ENCODE measurements at places on chromosomes 16 and 17.

DNA sequence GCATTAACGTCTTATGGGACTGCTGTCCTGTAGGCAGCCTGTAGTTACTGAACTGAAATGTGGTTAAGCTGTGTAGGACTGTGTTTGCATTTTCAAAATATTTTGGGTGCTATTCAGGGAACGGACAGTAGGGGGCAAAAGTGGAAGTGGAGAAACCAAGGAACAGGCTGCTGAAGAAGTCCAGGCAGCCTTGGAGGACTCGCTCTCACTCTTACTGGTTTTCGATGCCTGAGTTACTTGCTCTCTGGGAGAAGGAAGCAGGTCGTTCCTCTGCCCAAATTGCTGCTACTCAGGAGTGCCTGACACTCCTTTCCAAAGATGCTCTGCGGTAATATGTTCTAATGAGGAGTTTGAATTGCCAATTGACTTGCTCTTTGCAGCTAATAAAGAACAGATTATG lies 64.5 kb upstream of the RBFOX1 start:
- no peak for DNase-seq

DNA sequence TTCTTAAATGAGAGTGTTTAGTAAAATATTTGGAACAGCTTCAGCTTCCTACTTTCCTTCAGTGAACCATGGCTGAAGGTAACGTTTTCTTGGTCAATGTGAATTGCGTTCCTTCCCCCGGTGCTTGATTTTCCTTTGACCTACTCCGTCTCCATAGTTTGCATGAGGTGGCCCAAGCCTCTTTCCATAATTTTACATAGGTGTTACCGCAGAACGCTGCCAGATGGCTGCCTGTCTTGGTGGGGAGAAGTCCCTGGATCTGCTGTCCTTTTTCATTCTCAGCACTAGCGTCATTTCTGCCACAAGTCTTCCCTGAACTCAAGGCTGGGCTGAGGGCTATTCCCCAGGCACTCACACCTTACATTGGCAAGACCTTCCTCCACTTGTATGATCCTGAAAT lies 178.4 kb downstream of the PRKCA start:
- no peak for DNase-seq

- no peak for DNase-seq
Observed at GRCh38 chr16:87832741-87833502, 36.4 kb downstream of the SLC7A5 start.

DNA sequence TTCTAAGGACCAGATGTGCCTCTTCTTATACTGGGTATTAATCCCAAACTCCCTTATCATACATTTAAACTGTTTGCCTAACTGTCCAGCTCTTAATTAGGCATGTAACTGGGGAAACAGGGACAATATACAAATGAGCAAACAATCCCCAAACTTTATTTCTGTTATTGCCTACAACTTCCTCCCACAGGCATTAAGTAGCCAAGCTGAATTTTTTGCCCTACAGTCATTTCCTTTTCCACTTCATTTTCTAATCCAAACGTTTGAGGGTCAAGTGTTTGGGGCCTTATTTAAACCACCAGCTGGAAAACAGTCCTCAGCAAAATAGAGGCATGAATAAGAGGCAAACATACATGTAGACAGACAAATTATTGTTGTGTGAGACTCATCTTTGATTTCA lies 77.4 kb upstream of the CCL2 start:
- no peak for DNase-seq

GRCh38 chr16:85479972-85480726 lies 133.0 kb upstream of the GSE1 start:
- no peak for DNase-seq

DNA sequence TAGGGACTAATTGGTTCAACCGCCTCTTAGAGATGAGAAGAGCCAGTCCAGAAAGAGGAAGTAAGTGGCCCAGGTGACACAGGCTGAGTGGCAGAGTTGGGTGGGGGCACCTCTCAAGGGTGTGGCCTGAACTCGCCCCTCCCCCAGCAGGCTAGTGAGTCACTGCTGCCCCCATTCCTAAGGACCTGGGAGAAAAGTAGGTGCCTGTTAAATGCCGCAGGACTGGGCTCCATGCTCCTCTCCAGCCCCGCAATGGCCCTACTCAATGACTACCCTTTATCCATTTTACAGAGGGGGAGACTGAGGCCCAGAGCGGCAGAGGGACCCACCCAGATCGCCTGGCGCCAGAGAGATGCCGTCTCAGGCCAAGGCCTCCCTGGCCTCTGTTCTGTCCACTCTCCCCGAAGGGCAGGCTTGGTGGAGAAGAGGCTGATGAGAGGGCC lies 8.1 kb downstream of the TMEM235 start:
- no peak for DNase-seq
